Foreskin keratinocyte (primary cell): ENCODE measurements at places on chromosomes 2 and 18. TPM values are rescaled to one million over a fixed set of nuclear protein-coding genes. Genes with fewer than 3 reads are reported as not detected.

- DNase-seq, result no peak
Observed at GRCh38 chr2:10009811-10010781, 33.3 kb upstream of the KLF11 start.

DNA sequence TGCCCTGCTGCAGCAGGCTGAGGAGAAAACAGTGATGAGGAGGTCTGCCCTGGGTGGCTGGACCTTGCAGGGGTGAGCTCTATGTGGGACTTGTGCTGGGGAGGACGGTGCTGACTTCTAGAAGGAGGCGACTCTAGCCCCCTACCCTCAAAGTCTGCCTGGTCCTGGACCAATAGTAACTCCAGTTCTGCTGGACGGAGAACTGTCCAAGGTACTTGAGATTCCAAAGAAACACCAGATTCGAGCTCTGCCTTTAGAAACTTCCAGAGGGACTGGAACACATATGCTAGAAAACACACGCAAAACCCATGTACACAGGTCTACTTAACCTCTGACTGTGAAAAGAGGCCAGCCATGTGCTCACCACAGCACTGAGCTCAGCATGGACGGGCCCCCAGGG is 260.6 kb downstream of the TWIST2 start:
- DNase-seq, result no peak

Gene VIT
- not detected in 2 replicates for total RNA-seq

DNA sequence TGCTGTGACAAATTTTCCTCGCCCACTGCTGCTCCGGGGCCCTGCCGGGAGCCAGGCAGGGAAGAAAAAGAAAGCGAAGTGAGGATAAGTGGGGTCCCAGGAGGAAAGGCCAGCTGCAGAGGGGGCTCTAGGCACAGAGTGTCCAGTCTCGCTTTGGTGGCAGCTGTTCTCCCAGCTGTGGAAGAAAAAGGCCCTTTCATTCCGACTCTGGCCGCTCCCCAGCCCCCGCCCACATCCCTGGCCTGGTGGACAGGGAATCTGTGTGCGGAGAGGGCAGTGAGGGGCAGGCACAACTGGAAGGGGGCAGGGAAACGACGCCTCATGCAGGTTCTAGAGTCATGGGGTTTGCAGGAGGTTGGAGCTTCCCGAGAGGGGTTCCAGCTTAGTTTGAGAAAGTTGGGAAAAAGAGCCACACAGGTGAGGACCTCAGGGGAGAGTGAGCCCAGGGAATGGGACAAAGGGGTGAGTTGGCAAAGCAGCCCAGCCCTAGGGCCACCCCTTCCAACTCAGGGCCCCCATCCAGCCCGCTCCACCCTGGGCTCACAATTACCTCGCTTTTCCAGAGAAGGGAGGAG is 1.8 kb downstream of the RTKN start:
- no peak for DNase-seq
